Left ventricle myocardium inferior (tissue), 1 donor: ENCODE measurements at places on chromosomes 5 and 9. TPM values are rescaled to one million over a fixed set of nuclear protein-coding genes. Genes with fewer than 3 reads are reported as not detected.

PCDHGB1 gene
- total RNA-seq, result 5.7 TPM

PCA3 gene
- not detected for total RNA-seq

PCDHGA3 gene
- total RNA-seq, result 12.2 TPM

CHSY3 gene
- 0.85 TPM for total RNA-seq

TGFBI gene
- 43.4 TPM for total RNA-seq

SV2C gene
- total RNA-seq, result 0.44 TPM

LCN1 gene
- not detected for total RNA-seq

GRCh38 chr5:57816108-57816507 is 333.5 kb upstream of the ACTBL2 start:
- DNase-seq, result no peak

DNA sequence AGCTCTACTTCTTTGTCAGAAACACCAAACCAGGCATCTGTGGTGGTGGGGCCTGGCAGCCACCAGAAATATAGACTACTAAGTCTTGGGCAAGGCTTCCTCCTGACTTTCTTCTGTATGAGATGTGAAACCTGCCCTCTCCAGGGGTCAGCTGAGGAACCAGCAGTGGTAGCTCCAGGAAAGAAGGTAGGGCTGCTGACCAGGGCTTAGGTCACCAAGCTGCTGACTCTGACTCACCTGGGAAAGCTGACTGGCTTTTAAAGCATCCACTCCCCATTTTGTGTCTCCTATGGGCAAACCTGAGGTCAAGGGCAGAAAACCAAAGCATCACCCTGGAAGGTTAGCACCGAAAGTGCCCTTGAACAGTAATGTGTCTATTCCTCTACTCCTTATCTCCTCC is 10.4 kb upstream of the SH3TC2 start:
- no peak for DNase-seq

DNA sequence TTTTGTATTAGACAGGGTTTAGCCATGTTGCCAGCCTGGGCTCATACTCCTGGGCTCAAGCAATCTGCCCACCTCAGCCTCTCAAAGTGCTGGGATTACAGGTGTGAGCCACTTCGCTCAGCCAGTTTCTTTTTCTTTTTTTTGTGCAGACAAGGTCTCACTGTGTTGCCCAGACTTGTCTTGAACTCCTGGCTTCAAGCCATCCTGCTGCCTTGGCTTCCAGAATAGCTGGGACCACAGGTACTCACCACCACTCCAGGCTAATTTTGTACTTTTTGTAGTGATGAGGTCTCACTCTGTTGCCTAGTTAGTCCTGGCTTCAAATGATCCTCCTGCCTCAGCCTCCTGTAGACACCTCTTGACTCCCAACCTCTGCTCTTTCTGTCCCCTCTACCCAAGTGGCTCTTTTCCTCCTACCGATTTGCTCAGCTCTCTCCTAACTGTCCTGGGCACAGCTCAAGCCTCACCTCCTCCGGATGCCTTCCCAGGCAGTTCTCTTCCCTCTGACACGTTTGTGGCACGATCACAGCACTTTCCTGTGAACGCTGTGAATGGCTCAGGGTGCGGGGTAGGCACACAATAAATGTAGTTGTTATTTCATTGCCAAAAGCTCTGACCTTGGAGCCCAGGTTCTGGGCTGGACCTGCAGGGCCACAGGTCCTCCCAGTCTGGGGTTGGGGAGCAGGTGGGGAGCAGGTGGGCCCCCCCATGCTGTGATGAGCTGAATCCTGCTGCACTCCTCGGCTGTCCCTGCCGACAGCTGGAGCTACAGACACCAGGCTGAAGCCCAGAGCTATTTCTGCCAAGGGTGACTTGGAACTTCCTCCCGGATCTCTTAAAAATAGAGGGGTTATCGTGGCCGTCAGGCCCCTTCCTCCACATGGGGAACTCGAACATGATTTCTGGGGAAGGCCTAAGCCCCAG is 23.9 kb downstream of the GFI1B start:
- no peak for DNase-seq

DNA sequence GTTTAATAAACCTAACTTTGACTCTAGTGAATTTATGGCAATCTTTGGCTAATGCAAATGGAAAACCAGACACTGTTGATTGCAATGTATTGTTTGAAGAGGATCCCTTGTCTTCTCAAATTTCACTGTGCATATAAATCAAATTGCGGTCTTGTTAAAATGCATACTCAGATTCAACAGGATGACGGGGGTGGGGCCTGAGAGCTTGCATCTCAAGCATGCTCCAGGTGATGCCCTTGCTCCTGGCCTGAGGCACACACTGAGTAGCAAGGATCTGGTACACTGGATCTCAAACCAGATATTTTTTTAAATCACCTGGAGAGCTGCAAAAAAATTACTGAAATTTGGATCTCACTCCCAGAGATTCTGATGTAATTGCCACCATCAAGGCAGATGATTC is 463.7 kb downstream of the DNAH5 start:
- DNase-seq, result no peak

DNA sequence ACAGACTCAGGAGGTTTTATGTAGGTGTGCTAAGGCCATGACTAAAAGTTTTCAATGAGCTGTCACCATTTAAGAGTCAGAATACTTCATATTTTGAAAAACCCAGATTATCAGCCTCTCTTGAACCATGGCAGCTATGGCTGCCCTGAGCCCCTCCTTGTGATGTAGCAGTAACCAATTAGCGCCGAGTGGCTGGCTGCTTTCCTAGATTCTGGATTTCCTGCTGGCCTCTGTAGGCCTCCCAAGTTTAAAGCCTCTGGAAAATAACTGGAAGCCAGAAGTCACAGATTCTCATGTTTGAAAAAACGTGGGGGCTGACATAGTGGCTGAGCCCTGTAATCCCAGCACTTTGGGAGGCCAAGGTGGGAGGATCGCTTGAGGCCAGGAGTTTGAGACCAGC is 25.5 kb downstream of the DAB2IP start:
- DNase-seq, result no peak

- no peak for DNase-seq
These were observed 49.7 kb downstream of the ZNF366 start for GRCh38 chr5:72457491-72457890.

GRCh38 chr5:43041110-43041668 is 1.1 kb upstream of the ANXA2R start:
- peak; percentile 42 for DNase-seq

- no peak for DNase-seq
These were observed 21.8 kb downstream of the C9 start for GRCh38 chr5:39342460-39342859.

DNA sequence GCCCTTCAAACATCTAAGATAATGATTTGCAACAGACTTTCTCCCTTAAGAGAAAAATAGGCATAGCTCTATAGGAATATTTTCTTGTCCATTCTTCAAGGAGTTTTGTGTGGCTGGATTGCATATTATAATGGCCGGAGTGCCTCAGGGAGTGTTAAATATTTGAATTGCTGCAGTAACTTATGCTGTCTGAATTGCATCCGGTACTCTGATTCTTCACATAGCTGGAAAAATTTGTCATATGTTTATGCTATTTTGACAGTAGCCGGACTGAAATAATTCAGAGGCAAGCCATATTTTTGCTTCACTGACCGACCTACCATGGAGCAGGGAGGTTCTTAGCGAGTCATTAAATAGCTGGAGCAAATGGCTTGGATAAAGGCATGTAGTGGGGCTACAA is 621.0 kb downstream of the ACTL7B start:
- DNase-seq, result no peak

DNA sequence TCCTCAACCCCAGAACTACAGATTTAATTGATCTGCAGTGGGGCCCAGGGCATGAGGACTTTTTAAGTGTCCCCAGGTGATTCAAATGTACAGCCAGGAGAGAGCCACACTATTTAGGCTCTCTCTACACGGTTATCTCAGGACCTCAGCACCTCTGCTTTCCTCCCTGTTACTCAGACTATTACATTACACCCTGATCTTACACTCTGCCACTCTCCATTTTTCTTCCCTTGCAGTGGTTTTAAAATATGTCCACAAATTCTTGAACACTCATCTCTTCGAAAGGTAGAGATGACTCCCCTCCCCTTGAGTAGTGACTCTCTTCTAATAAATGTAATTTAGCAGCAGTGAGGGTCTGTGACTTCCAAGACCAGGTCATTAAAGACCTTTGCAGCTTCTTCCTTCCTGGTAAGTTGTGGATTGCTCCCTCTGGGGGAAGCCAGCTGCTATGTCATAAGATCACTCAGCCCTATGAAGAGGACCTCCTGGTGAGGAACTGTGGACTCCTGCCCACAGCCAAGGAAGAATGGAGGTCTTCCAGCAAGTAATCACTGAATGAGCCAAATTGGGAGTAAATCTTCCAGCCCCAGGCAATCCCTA is 87.5 kb upstream of the SSBP2 start:
- DNase-seq, result no peak

DNA sequence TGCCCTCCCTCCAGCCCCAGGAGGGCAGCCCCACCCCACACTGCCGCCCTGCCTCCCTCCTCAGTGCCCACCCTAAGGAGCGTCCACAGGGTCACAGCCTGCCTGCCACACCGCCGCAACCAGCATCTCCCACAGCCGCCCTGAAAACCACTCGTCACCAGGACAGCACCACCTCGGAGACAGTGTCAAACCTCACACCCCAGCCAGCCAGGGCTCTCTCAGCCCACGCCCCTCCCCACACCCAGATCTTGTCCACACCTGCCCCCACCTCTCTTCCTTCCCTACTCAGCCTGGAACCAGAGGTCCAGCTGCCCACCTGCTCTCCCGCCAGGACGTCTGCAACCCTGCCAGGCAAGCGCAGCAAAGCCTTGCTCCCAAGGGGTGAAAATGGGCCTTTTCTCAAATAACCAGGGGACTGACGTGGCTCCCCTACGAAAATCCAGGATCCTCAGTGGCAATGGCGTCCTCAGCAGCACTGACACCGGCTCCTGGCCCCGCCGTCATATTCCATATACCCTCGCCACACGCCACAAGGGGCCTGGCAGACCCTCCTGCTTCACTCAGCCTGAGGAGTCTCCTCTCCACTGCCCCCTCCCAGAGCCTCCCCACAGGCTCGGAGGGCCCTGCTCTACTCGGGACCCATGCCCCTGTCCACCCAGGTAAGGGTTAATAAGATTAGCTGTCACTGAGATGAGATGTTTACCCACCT is 71.0 kb upstream of the ADAMTS2 start:
- no peak for DNase-seq

DNA sequence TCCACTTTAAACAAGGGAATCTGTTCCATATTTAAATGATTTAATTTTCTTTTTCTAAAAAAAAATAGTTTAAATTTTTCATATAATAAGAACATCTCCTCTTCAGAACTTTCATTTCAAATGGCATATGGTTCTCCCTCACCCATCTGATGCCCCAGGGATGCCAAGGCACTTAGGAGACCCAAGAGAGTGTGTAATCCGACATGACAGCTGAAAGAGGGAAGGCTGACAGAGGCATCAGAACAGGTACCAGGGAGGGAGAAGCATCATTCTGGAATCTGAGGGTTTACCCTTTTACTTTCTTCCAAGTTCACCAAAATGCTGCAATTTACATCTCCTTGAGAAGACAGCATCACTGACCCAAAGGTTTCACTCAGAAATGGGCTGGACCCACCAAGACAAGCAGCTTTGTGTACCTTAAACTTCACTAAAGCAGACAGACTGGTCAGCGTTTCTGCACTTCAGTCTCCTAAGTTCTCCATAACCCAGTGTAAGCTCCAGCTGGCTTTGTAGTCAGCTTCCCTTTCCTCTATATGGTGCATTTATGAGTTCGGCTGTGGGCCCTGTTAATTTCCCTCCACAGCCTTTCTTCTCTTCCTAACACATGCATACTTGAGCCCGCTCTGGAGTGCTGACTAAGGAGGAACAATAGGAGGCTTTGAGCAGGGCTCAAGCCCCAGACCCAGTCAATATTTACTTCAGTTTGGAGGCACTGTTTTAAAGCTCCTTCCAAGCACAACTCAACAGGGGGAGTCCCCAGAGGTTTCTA is 17.7 kb downstream of the EFNA5 start:
- DNase-seq, result no peak

DNA sequence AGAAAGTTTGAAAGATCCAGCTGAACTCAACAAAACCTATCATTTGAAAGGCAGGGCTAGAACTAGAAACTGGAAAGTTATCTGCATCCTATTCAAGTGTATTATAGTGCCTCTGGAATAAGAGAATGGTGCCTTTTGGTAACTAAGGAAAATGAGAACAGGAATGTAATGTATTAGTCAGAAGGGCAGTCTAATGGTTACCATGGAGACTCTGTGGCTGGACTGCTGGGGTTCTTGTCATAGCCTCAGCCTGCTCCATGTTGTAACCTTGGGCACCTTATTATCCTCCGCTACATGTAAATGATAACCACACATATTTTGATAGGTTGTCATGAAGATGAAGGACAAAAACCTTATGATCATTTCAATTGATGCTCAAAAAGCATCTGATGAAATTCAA is 24.6 kb upstream of the IFNB1 start:
- DNase-seq, result no peak

DNA sequence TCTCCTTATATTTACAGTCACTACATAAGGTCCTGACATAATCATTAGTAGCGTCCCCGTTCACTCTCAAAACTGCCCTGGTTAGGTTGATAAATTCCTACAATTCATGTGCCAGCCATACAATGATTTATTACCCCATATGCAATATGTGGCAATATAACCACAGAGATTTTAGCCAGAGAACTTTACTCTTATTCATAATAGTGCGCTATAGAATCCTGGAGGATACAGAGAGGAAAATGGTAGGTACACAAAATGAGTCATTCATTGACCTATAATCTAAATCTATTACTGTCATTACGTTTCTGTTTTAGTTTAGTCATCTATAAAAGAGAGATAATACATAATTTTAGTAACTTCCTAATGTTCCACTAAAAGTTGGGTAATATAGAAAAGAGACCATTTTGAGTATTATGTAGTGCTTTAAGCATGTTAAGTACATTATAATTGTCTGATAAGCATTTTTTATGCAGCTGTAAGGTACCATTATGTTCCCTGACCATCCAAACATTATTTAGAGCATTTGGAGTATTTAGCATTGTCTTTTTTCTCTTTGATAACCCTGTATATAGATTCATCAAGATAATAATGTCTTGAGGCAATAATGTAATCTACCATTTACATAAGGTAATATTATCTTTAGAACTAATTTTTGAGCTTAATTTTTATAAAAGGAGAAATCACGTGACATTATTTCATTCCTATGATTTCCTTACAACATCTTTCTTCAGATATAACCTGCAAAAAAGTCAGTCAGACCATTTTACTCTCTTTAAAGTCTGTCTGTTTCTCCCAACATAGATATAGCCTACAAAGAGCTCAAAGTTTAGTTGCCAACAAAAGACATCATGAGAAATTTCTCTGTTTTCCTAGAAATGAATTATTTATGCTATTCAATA is 655.5 kb upstream of the ZNF608 start:
- no peak for DNase-seq

GRCh38 chr5:95020345-95020744 is 264.5 kb downstream of the MCTP1 start:
- DNase-seq, result no peak
